ENCODE measurements at places on chromosomes 5 and 9.
A peak's percentile ranks its signal among the peaks of the same experiment; 100 is the strongest.

GRCh38 chr9:130122456-130122855, 49.7 kb upstream of the NCS1 start:
- no peak for DNase-seq

GRCh38 chr5:141843156-141843927, 34.9 kb downstream of the PCDH1 start:
- DNase-seq: no peak

DNA sequence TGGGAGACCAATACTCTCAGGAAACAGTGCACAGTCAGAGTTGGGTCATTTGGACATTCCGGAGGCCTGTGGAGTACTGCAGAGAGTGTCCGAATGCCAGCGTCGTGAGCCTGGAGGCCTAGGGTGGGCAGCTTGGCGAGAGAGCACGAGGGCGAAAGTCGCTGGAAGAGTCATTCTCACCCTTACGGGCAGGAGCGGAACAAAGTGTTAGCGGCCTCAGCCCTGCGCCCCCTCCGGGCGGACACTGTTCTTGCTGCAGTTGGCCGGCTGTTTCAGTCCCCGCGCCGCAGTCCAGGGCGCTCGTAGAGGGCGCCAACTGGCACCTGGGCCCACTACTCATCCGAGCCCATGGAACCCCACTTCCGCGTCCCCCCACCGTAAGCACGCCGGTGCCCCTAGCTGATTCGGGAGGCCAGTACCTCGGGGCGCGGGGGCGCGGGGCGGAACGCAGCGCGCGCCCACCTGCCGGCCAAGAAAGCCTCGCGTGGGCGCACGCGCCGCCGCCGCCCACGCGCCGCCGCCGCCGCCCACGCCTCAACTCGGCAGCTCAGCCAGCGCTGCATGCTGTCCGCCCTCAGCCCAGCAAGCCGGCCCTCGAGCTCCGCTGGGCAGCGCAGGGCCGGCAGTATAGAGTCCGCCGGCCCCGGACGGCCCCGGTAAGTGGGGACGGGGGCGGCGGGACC, 99.7 kb upstream of the CCL21 start:
- no peak for DNase-seq

DNA sequence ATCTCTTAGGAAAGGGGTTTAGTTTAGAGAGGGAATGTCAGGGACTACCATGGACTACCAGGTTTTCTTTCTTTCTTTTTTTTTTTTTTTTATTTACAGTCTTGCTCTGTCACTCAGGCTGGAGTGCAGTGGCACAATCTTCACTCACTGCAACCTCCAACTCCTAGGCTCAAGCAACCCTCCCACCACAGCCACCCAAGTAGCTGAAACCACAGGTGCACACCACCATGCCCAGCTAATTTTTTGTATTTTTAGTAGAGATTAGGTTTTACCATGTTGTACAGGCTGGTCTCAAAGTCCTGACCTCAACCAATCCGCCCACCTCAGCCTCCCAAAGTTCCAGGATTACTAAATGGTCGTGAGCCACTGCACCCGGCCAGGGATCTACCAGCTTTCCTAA, 572.7 kb downstream of the CAAP1 start:
- DNase-seq: no peak

DNA sequence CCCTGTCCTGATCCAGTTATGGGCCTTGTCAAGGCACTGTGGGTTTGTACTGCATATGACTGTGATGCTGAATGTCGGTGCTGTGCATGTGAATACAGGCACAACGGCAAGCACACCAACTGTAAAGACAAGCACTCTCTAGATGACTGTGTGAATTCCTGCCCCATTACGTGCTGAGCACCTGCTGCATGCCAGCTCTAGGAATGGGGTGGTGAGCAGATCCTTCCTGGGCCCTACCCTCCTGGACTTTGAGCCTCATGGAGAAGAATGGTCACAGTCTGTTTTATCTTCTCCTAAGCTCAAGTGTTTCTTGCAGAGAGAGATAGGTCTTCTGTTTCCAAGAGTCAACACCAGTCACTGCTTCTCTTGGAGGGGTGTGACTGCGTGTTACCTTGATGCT, 56.0 kb upstream of the RARS1 start:
- DNase-seq: no peak

GRCh38 chr5:132109494-132110053, 36.0 kb downstream of the CSF2 start:
- peak; percentile 39 for DNase-seq

DNA sequence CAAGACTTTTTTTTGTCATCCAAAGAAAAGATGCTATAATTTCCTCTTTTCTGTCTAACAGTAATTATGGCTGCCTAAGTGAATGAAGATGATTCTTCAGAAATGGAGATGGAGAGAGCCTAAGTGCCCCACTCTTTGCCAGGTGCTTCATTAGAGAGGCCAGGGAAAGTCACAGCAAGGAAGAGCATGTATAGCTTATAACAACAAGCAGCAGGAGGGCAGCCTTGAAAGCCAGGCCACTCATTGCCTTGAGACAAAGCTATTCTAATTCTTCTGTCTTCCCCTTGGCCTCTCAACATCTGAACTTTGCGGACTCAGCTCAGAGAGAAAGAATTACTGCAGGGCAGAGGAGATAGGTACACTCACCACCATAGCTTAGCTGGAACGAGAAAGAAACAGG, 112.0 kb upstream of the ZNF366 start:
- no peak for DNase-seq
